ENCODE measurements at places on chromosomes 7 and 10. TPM values are rescaled to one million over a fixed set of nuclear protein-coding genes. Genes with fewer than 3 reads are reported as not detected.

Gene CREB5
- 2.3 TPM for total RNA-seq

Gene TMEM176A
- 1.2 TPM for total RNA-seq

Gene SEMA3A
- 18.4 TPM for total RNA-seq

Gene C10orf53
- total RNA-seq, result not detected

Gene HILPDA
- total RNA-seq, result 7.8 TPM

Gene TLL2
- not detected for total RNA-seq

Gene CALCR
- not detected for total RNA-seq

Gene CLEC2L
- not detected for total RNA-seq

Gene UPK3BL1
- 31.4 TPM for total RNA-seq

Gene PRLHR
- not detected for total RNA-seq
